ENCODE measurements at places on chromosomes 2 and 18. TPM values are rescaled to one million over a fixed set of nuclear protein-coding genes. Genes with fewer than 3 reads are reported as not detected.

DNA sequence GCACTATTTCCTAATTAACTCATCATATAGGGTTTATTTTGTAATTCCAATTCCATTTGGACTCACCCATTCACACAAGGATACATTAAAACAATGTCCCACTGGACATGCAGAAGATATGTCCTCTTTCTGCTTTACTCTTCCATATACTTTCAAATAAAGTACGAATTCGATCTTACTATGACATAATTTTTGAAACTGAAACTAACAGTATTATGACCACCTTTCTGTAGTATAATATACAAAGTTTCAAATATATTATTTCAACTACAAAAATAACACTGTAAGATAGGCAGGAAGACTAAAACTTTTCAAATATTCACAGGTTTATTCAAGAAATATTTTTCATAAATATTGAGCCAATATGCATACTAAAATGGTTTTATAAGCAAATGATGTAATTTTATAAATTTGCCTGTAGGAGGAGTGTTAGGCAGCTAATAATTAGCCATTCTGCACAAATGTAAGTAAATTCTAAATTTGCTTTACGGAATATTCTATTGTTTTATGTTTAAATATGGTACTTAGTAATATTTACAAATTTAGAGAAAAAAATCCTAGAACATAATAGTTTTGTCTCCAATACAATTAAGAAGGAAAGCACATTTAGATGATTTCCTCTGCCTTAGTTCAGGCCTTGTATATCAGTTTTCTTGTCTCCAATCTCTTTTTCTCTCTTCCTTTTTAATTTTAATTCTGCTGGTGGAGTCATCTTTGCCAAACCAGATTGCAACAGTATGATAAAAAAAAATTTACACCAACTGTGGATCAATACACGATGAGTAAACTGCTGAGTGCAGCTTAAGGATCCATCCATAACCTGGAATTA lies 85.9 kb downstream of the CERKL start:
- no peak for DNase-seq

- DNase-seq: no peak
Measured at GRCh38 chr18:31931163-31931885, 11.6 kb downstream of the TRAPPC8 start.

DNA sequence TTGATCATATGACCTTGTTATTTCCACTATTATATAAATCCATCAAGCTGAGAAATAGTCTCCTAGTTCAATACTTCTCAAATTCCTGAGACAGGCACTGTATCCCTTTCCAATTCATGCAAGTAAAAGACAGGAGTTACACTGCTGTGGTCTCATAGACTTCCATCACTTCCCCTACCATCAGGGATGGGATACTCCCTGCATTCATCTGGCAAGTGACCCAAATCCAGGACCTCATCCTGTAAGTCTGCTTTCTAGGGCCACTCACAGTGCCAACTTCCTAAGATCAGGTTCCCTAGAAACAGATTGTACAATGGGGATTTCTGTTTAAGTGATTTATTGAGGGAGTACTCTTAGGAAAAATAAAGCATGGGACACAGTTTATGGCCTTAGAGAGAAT lies 424.0 kb upstream of the CDH7 start:
- DNase-seq: no peak

GRCh38 chr2:62149708-62150107 lies 46.2 kb upstream of the B3GNT2 start:
- no peak for DNase-seq

- no peak for DNase-seq
Measured at GRCh38 chr2:158637357-158637756, 157.8 kb upstream of the DAPL1 start.

DNA sequence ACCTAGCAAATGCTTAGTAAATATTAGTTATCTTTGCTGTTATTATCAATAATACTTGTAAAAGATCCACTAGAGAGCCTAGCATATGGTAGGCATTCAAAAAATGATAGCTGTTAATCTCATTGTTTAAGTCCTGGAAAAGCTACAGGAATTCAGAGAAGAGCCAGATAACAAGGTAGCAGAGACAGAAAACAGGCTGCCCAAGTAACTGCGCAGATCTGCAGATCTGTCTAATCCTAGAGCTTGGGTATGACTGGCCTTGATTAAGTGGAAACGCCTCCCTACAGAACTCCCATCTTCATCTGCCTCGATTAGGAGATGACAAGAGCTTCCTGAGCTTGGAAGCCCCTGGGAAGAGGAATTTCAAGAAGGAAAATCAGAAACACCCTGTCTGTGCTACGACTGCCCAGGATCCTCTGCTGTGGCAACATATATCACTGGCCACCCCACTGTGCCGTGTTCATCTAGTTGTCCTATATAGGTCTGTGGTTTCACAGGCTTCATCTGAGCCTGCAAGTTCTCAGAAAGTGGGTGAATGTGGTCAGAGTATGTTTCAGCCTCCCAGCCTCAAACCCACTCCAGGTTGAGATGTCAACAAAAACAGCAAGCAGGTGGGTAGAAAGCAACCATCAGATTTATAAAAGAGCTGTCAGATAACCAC lies 151.5 kb upstream of the PKDCC start:
- no peak for DNase-seq

DNA sequence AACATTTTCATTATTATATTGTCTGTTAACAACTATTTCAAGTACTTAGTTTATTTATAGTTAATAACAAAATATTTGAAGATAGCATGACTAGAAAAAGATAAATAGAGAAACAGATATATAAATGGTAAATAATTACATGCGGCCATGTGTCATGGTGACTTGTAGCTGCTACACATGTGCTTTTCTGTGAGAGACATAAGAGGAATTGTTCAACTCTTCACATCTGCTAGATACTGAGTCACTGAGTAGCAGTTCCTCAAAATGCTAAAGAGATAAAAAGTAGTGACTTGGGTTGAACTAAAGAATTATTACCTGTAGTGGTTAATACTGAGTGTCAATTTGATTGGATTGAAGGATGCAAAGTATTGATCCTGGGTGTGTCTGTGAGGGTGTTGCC lies 37.5 kb upstream of the SCN9A start:
- DNase-seq: no peak

- DNase-seq: no peak
Measured at GRCh38 chr18:56235481-56236013, 402.8 kb downstream of the TXNL1 start.

GRCh38 chr2:145329971-145330370 lies 810.1 kb upstream of the ZEB2 start:
- no peak for DNase-seq

DNA sequence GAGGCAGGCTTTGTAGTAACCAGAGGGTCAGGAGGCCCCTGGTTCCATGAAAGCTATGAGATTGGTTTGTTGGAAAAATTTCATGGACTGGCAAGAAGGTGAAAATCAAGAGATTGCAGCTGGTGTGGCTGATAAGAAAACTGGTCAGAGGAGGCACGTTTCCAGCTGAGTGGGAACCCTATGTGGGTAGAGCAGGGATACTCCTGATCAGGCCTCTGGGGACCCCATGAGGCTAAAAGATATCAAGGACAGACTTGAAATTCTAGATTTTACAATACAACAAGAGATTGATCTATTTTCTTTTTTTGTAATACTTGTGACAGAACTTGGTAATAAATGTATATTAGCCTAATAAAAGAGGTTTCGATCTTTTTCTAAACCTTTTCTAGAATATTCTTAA lies 1615.1 kb downstream of the DPP10 start:
- no peak for DNase-seq

DNA sequence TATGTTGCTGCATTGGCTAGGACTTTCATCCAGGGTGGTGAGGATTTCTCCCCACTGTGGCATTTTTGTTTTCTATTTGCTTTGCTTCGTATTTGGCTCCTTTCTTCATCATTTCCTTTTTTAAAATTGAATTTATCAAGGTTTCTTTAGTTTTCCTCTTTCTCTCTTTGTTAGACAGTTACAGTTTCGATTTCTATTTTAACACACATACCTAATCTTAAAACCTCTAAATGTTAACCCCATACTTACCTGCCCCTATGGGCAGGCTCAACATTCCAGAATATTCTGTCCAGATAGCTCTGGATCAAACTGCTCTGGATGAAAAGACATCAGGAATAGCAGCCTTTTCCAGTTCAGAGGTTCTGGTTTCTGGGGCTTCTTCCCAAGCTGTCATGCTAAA lies 49.2 kb downstream of the DIPK1C start:
- DNase-seq: no peak

DNA sequence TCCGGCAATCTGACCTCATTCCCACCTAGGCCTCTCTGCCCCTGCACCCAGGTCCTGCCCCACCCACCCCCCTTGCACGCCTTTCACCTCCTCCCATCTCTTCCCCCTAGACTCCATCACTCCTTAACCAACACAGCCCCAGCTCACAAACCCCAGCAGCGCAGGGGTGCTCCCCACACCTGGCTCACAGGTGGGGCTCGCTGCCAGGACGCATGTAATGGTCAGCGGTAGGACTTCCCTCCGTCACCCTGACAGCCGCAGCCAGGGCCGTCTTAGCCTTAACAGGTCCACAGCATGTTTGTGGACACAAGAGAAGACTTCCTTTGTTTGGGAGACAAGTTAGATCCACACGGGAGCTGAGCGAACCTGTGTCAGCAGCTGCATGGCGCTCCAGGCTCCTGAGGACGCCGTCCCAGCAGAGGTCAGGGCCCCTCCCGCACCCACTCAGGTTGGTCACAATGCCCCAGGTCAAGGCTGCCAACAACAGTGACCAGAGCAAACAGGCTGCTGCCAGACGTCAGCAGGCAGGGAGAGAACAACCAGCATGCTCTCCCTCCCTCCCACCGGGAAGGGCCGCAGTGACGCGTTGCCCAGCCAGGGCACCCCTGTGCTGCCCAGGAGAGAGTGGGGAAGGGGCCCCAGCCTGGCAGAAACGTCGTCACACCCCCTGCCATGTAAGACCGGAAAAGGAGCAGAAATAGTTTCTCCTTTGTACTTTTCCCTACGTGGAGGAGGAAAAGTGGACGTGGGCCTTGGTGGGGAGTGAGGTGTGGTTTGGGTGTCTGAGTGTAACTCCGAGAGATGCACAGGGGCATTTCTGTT lies 68.0 kb downstream of the PXDN start:
- DNase-seq: no peak

DNA sequence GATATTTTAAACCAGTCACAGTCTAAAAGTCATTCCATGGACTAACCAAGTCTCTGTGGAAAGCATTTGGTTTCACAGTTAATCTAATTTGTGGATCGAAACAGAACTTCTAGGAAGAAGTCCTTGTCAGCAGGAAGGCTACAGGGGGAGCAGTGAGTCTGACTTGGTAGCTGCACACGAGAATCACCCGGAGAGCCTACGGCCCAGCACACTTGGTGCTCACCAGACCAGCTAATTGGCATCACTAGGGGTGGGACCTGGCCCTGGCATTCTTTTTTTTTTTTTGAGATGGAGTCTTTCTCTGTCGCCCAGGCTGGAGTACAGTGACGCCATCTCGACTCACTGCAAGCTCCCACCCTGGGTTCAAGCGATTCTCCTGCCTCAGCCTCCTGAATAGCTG lies 97.7 kb downstream of the ZNF532 start:
- no peak for DNase-seq

DNA sequence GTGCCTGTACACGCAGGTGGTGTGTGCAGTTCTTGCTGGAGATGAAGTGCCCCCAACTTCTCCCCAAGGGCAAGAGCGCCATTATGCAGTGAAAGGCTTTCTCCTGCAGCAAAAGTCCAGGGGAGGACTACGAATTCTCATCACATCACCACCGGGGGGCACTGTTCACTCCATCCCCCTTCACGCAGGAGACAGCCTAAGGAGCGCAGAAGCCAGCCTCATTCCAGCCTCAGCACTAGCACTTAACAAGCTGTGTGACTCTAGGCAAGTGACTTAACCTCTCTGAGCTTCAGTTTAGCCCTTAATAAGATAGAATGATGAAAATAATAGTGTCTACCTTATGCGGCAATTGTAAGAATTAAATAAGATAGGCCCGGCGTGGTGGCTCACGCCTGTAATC lies 32.3 kb downstream of the DNMT3A start:
- DNase-seq: peak; percentile 74

DNA sequence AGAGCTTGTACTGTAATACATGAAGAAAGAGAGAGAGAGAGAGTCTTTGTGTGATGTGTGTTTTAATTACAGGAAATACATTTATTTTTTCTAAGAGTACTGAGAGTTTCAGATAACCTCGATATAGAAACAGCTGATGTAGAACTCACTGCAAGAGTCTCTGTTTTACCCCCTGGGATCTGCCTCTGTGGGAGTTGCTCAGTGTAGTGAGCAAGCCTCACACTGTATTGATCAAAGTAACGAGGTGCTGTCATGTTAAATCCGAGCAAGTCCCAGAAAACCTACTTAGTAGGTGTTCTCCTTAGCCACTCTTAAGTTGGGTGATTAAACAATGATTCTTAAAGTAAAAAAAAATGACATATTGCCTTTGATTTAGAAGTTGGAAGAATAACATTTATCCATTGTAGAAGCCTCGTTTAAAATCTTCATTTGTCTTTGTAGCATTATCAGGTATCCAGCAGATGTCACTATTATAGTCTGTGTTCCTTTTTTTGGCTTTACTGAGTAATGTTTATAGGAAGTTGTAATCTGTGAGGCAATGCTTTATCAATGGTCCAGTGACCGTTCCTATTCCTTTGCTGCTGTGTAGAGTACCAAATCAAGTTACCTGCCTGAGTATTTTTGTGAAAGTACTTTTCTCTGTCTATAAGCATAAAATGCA lies 219.0 kb downstream of the MYO3B start:
- DNase-seq: no peak

GRCh38 chr2:68225119-68225632 lies 27.2 kb downstream of the PPP3R1 start:
- DNase-seq: no peak

DNA sequence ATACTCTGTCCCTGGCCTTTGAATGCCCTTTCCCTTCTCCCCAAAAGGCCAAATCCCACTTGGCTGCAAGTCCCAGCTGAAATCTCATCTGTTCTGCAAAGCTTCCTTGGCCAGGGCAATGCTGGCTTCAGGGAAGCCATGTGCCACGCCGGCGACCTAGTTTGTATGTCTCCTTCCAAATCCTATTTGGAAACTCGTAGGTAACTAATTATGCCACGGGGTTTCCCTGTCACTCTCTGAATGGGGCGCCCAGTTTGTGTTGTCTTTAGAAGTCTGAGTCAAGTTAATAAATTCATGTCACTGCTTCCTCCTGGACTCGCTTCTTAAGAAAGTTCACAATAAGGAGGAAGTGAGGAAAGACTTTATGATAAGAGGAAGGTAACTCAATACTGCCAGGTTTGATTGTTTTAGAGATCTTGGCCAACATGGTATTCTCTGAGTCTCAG lies 19.1 kb downstream of the FHL2 start:
- no peak for DNase-seq

DNA sequence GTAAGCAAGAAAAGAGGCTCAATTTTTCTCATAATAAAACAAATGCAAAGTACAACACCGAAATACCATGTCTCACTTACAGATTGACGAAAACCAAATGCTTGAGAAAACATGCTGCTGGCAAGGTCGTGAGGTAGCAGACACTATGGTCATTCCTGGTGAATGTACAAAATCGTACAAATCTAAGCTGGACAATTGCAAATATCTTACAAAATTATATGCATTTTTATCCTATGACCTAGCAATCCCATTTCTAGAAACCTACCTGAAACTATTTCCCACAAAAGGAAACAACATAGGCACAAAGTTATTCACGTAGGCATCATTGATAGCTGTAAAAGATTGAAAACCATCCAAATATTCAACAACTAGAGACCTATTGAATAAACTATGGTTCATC lies 54.0 kb downstream of the SCG2 start:
- DNase-seq: no peak

BOK gene
- total RNA-seq: 0.15 TPM

TMEFF2 gene
- total RNA-seq: not detected

KCNS3 gene
- not detected for total RNA-seq

ASB1 gene
- 41.5 TPM for total RNA-seq

MC2R gene
- total RNA-seq: not detected

PSME4 gene
- 43.7 TPM for total RNA-seq

MPHOSPH10 gene
- 85.7 TPM for total RNA-seq

FAM124B gene
- not detected for total RNA-seq

FHOD3 gene
- total RNA-seq: not detected

All from activated T-cell treated with anti-CD3 and anti-CD28 coated beads, Interleukin-2, amount 50 U/mL, for 4 hours (primary cell).